ENCODE measurements at places on chromosomes 7 and 10.

GRCh38 chr7:70805360-70805759, 326.6 kb upstream of the GALNT17 start:
- DNase-seq, result no peak

DNA sequence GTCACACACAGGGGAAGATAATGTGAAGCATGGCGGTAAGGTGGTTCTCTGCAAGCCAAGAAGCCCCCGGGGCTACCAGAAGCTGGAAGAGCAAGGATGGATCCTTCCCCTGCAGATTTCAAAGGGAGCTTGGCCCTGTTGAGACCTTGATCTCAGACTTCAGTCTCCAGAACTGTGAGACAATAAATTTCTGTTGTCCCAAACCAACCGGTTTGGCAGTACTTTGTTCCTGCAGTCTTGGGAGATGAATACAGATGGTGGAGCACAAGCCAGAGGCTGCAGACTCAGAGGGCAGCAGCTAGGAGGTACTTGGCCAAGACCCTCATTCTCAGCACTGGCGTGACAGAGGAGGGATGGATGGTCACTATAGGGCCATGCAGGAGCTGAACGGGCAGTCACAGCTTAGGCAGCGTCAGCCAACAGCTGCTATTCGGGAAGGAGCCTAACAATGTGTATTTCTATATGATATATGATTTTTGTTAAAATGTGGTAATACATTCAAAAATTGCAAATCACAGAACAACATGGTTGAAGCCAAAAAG, 387.3 kb downstream of the TNS3 start:
- DNase-seq, result no peak

DNA sequence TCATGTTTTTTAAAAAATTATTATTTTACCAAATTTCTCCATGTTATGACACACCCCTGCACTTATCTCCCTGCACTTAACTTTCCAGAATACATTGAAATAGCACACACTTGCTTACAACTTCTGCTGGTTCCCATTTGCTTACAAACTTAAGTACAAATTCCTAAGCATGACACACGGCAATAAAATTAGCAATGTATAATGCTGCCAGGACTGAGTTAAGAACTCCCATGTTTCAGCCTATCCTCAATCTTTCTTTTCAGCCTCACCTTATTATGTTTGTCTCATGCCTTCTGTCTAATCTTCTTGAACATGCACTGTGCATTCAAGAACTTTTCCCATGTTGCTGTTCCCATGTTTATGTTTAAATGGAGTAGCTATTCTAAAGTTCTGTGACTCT, 40.8 kb downstream of the PRPS1L1 start:
- DNase-seq, result no peak

GRCh38 chr7:135733603-135734342, 5.8 kb upstream of the SLC13A4 start:
- DNase-seq, result no peak

GRCh38 chr10:15433850-15434537, 62.9 kb upstream of the FAM171A1 start:
- no peak for DNase-seq

DNA sequence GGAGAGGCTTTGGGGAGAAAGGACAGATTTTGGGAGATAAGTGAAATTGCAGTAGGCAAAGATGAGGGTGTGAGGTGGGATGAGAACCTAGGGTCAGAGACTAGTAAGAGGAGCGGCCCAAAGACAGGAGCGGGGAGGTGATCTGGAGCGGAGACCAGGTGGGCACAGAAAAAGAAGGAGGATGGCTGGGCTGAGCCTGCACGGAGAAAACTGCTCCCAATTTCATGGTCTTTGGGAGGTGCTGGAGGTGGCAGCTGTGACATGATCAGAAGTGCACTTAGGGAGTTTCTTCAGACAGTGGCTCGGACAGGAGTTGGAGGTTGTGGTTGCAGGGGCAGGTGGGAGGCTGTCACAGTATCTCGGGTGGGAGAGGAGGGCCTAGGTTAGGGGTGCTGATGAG, 232.8 kb downstream of the SKAP2 start:
- no peak for DNase-seq

DNA sequence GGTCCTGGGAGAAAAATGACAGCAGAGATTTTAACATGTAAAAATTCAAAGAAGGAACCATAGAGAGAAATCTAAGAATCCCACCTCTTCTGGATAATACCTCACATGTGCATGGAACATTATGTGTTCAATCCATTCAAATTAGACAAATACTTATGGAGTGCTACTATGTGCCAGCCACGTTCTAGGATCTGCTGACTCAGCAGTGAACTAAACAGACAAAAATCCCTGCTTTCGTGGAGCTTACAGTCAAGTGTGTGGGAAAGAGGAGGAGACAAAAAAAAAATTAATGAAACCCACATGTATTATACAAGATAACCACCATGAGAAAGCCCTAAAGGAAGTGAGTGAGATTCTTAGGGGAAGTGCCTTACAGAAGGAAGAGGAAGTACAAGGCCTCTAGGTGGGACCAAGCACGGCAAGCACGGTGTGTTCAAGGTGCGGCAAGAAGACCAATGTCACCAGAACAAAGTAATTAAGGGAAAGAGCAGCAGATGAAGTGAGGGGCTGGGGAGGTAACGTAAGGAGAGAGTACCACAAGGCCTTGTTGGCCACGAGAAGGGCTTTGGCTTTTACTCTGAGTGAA, 71.0 kb downstream of the SLC25A13 start:
- no peak for DNase-seq

DNA sequence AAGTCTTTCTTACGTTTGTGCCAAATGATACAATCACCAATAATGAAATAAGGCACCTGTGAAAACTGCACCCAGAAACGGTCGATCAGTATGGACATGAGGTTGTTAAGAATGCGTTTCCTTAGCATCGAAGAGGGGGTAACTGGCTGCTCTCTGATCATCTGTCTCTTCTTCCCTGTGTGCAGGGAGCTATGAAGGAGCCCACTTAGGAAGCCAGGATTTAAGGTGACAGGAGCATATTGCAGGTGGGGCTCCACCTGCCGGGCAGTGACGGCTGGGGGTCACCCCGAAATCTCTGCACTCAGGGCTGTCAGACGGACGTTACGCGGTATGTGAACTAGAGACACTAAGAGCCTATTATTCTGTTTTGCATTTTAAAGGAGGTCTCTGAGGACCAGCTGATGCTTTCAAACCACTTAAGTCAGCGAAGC, 64.5 kb downstream of the CARD11 start:
- DNase-seq, result no peak

DNA sequence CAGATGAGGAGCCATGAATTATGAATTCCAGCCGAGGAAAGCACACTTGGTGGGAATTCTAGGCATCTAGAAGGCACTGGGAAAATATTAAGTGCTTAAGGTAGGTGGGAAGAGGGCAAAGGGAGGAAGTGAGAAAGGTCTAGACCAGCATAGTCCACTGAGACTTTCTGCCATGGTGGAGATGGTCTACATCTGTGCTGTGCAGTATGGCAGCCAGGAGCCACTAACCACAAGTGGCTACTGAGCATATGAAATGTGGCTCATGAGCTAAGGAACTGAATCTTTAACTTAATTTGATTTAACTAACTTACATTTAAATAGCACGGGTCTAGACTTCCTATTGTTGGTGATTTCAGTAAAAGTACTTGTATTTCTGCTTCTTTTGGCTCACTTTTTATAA, 82.5 kb upstream of the SEM1 start:
- DNase-seq, result no peak

- DNase-seq, result no peak
Measured at GRCh38 chr10:112758961-112759360, 191.1 kb upstream of the TCF7L2 start.

GRCh38 chr10:13238271-13239077, 4.3 kb upstream of the UCMA start:
- no peak for DNase-seq

DNA sequence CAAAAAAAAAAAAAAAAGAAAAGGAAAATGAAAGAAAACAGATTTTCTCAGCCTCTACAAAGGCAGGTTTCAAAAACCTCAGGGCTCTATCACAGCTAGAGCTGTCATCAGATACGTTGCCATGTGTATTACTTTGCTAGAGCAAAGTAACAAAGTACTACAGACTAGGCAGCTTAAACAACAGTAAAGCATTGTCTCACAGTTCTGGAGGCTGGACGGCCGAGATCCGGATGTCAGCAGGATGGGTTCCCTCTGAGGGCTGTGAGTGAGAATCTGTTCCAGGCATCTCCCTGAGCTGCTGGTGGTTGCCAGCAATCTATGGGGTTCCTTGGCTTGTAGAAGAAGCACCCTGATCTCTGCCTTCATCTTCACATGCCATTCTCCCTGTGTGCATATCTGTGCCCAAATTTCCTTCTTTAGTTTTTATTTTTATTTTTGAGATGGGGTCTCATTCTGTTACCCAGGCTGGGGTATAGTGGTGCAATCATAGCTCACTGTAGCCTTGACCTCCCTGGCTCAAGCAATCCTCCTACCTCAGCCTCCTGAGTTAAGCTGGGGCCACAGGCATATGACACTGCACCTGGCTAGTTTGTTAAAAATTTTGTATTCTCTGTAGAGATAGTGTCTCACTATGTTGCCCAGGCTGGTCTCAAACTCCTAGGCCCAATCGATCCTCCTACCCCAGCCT, 48.9 kb upstream of the KDM7A start:
- DNase-seq, result no peak

GRCh38 chr7:50466815-50467585, 16.9 kb upstream of the FIGNL1 start:
- DNase-seq, result no peak

DNA sequence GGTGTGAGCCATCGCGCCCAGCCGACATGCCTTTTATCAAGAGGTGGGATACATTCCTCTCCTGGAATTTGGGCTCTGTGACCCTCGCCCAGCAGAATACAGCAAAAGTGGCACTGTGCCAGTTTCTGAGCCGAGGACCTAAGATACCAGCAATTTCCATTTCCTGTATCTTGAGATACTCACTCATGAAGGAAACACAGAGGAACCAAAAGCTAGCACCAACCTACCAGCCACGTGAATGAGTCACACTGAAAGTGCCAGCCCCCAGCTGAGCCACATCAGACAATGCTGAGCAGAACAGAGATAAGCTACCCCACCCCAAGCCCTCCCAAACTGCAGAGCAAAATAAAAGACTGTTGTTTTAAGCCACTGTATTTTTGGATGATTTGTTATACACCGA, 56.3 kb downstream of the CACUL1 start:
- peak; percentile 48 for DNase-seq

GRCh38 chr10:70462349-70462984, 16.1 kb upstream of the PALD1 start:
- DNase-seq, result no peak

DNA sequence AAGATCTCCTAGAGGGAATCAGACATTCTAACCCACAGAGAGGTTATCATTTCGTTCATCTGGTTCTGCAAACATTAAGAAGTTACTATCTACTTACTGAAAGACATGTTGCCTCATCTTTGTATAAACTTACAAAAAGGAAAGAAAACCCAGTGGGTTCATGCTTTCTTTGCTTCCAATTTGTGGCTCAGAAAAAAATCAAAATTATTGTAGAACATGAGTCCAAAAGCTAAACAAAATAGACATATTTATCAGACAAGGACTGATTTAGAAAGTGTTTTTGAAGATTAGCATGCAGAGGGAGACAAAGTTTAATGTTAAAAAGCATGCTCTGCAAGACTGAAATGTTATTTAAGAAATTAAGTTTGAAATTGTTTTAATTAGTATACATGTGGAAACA, 123.1 kb downstream of the MBL2 start:
- DNase-seq, result no peak

DNA sequence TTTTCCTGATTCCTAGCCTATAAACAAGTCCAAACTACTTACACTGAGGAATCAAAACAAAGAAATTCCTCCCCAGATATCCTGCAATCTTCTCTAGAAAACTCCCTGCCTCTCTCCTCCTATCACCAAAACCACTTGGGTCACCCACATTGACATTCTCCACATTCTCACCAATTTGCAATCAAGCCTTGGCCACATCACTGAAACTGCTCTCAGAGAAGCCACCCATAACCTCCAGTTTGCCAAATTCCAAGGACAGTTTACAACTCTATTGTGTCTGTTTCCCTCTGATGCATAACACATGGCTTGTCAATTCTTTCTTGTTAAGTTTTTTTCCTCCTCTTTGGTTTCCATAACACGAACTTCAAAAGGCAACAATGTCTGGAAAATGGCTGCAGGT, 233.5 kb downstream of the XPNPEP1 start:
- no peak for DNase-seq

DNA sequence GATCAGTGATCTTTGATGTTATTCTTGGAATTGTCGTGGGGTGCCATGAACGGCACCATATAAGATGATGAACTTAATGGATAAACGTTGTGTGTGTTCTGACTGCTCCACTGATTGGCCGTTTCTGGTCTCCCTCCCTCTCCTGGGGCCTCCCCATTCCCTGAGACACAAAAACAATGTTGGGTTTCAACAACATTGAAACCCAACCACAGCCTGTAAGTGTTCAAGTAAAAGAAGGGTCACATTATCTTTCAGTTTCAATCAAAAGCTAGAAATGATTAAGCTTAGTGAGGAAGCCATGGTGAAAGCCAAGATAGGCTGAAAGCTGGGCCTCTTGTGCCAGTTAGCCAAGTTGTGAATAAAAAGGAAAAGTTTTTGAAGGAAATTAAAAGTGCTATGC, 19.5 kb downstream of the EN2 start:
- no peak for DNase-seq

GRCh38 chr7:55568613-55569268, 3.6 kb downstream of the VOPP1 start:
- no peak for DNase-seq

- DNase-seq, result no peak
Measured at GRCh38 chr7:120370954-120371353, 98.0 kb downstream of the KCND2 start.

DNA sequence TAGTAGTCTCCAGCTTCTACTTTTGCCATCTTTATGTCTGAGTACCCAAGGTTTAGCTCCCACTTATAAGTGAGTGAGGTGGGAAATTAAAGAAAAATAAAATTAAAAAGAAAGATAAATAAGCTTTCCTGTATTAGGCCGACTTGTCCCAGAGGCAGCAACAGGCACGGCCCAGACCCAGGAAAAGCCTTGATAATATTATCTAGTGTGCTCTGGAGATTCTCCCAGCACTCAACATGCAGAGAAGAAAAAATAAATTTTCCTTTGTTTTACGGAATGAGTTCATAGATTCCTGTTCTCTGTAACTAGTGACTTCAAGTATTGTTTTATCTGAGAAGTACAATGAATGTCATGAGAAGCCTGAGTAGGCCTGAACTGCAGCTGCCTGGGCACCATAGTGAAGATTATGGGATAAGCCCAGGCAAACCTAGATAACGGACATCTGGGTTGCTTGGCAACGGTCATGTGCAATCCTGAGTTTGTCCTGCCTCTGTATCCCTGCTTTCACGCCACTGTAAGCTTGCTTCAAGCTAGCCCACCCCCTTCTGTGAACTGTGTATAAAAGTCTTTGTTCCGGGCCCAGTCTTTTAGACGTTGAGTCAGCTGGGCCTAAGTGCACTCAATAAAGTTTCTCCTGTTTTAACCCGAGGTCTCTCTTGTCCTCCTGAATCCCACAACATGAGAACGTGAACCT, 6.4 kb downstream of the ATE1 start:
- no peak for DNase-seq
